ENCODE measurements at places on chromosomes 6 and 20.
A peak's percentile ranks its signal among the peaks of the same experiment; 100 is the strongest.

DNA sequence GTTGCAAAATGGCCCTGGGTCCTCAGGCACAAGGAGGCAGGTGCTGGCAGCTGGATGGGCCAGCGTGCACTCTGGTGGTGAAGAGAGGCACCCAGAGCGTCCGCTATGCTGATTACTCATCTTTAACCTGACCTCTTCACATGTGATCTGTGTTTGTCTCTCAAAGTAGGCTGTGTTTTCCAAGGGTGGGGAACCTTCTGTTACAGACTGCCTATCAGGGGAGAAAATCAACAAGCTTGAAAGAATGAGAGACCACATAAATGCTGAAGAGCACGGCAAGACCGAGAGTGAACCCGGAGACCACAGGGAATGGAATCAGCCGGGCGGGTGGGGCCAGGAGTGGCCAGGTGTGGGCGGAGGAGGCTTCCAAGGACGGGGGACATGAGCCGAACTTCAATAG lies 16.2 kb downstream of the BNIP5 start:
- no peak for DNase-seq

- no peak for DNase-seq
Observed at GRCh38 chr6:50410579-50410978, 302.7 kb upstream of the TFAP2D start.

- no peak for DNase-seq
Observed at GRCh38 chr20:56985066-56985685, 281.3 kb downstream of the BMP7 start.

DNA sequence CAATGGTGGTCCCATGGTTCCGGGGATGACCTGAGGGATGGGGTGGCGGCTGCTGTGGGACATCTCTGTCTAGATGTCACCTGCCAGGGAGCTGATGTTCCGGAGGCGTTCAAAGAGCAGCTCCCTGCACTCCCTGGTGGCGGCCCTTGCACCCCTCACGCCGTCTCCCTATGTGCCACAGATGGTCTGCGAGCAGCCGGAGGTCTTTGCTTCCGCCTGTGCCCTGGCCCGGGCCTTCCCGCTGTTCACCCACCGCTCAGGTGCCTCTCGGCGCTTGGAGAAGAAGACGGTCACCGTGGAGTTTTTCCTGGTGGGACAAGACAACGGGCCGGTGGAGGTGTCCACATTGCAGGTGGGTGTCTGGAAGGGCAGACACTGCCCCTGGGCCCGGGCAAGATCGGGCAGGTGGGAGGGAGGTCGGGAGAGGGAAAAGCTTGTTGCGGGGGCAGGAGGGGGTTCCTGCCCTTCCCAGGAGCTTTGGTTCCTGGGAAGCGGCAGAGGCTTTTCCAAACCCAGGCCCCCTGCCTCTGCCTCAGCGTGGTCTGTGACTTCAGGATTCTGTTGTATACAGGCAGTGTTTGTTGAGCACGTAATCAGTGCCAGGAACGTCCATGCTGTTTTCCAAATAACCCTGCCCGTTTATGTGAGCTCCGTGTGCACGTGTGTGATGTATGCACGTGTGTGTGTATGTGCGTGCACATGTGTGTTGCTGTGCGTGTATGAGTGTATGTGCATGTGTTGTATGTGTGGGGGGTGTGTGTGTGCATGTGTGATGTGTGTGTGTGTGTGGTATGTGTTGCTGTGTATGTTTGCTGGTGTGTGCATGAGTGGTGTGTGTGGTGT lies 1.9 kb downstream of the NPEPL1 start:
- DNase-seq = peak; percentile 42

DNA sequence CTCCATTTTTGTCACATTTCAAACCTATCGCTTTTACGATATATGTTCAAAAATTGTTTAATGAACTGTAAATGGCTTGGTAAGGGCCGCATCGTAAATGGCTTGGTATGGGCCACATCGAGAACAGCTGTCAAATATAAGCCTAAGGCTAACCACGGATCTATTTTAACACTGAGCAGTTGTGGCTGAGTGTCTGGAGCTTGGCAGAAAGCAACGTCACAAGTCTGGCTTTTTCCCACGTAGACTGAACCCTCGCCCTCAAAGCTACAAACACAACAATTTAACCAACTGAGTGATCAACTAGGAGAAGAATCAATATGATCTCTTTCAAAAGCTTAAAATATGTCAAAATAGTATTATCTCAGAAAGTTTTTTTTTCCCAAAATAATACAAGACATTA lies 71.4 kb upstream of the PRSS16 start:
- DNase-seq = no peak
